ENCODE measurements at places on chromosomes 3 and 15.
A peak's percentile ranks its signal among the peaks of the same experiment; 100 is the strongest.

- H3K4me3 ChIP-seq = no peak overlapping the region
- no peaks in the 10 kb centered on the region for H3K36me3 ChIP-seq
- no peaks in the 10 kb centered on the region for H3K27me3 ChIP-seq
These were observed 121.1 kb downstream of the OXSM start for GRCh38 chr3:25910997-25911396.

DNA sequence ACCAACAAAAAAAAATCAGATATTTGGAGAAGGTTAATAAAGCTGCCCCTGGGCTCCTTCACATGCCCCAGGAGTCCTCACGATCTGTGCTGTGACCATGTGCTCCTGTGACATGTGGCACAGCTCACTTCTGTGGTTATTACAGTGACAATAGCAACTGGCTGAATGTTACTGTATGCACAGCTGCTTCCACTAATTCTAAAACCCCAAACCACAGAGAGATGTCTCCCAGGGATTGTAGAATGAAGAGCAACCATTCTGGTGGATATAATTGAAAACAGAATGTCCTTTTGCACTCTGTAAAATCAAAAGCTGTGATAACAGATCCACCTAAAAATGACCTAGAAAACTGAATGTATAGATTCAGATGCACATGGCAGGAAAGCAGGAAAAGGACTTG lies 489.2 kb upstream of the CNTN4 start:
- no peak for DNase-seq
- H3K27ac ChIP-seq = no peak overlapping the region
- H3K4me1 ChIP-seq = no peaks in the 10 kb centered on the region
- H3K27me3 ChIP-seq = no peaks in the 10 kb centered on the region
- no peaks in the 10 kb centered on the region for H3K36me3 ChIP-seq
- H3K4me3 ChIP-seq = no peak overlapping the region

DNA sequence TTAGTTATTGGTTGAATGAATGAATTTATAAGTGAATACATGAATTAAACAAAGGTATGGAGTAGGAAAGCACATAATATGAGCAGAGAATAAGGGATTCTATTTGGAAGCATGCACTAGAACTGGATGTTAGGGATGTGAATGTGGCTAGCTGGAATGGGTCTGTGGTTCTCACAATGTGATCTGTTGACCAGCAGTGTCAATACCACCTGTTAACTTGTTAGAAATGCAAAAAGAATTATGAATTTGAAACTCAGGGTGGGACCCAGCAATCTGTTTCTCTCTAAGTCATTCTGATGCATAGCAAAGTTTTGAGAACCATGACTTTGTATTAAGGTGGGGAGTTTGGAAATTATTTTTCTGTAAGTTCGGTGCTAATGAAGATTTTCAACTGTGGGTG lies 41.0 kb upstream of the SATB1 start:
- no peaks in the 10 kb centered on the region for H3K27me3 ChIP-seq
- no peaks in the 10 kb centered on the region for H3K36me3 ChIP-seq
- DNase-seq = no peak
- no peak overlapping the region for H3K27ac ChIP-seq

DNA sequence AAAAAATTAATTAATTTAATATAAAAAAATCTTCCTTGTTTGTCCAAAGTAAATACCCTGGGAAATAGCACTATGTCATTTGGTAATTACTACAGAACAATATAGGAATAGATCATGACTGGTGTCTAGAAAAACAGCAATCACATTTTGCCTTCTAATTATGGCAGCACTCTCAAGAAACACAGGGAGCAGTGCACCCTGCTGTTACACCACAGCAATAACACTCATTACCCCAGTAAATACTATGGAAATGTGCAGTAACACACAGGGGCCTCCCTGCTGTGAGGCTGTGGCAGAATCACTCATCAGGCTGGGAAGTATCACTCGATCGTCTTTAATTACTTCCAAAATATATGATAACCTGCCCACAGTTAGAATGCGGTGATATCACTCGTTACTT lies 646.0 kb downstream of the TUSC7 start:
- no peaks in the 10 kb centered on the region for H3K36me3 ChIP-seq
- no peaks in the 10 kb centered on the region for H3K4me1 ChIP-seq
- no peak overlapping the region for H3K4me3 ChIP-seq
- no peak overlapping the region for H3K27ac ChIP-seq

GRCh38 chr3:124413989-124414598 lies 316.2 kb upstream of the UMPS start:
- H3K4me1 ChIP-seq = no peaks in the 10 kb centered on the region
- no peak overlapping the region for H3K27ac ChIP-seq
- no peaks in the 10 kb centered on the region for H3K27me3 ChIP-seq

- no peak for DNase-seq
- no peaks in the 10 kb centered on the region for H3K27me3 ChIP-seq
- H3K4me3 ChIP-seq = no peak overlapping the region
- H3K27ac ChIP-seq = peak overlapping the region; percentile 30
These were observed 56.3 kb upstream of the FSTL1 start for GRCh38 chr3:120506828-120507774.

DNA sequence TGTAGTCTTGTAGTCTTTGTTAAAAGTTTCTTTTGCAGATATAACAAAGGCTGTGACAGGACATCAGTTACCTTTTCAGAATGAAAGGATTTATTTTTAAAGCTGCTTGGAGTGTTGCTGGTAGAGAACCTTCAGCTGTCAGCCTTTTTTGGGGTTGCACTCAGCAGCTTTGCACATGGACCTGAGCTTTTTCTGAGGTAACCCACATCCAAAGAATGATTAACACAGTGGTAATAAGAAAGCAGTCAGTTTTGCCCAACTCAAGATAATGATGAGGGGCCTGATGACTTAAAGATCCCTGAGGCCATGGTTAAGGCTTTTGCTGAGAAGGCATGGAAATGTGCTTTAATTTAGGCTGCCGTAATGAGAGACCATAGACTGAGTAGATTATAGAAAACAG lies 1042.7 kb downstream of the PLOD2 start:
- H3K4me3 ChIP-seq = no peak overlapping the region
- no peaks in the 10 kb centered on the region for H3K27me3 ChIP-seq
- no peaks in the 10 kb centered on the region for H3K4me1 ChIP-seq
- H3K27ac ChIP-seq = no peak overlapping the region
- no peaks in the 10 kb centered on the region for H3K36me3 ChIP-seq

- no peaks in the 10 kb centered on the region for H3K27me3 ChIP-seq
- no peaks in the 10 kb centered on the region for H3K36me3 ChIP-seq
These were observed 114.7 kb downstream of the LRRC28 start for GRCh38 chr15:99366013-99366412.

DNA sequence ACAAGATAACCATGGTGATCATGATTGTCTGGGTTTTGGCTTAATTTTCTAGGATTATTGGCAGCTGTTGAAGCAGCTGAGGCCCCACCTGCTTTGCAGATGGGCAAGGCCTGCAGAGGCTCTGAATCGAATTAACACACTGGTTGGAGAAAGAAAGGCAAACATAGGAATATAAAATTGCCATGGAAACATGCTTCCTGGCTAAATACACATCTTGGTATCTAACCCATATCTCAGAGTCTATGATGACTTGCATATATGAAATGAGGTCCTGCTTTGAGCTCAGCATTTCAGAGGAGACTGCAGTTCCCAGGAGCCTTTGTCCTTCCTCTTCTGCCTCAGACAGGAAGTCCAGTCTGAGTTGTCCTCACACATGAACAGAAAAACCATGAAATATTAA lies 24.3 kb upstream of the SV2B start:
- H3K4me1 ChIP-seq = no peaks in the 10 kb centered on the region
- no peak overlapping the region for H3K4me3 ChIP-seq
- H3K27ac ChIP-seq = no peak overlapping the region
- DNase-seq = no peak
- no peaks in the 10 kb centered on the region for H3K27me3 ChIP-seq

- no peaks in the 10 kb centered on the region for H3K27me3 ChIP-seq
- no peak overlapping the region for H3K27ac ChIP-seq
- no peak for DNase-seq
- H3K36me3 ChIP-seq = peaks cover 73% of the 10 kb centered on the region
- no peak overlapping the region for H3K4me3 ChIP-seq
- no peaks in the 10 kb centered on the region for H3K4me1 ChIP-seq
These were observed 31.2 kb upstream of the MYO5C start for GRCh38 chr15:52326756-52327155.

DNA sequence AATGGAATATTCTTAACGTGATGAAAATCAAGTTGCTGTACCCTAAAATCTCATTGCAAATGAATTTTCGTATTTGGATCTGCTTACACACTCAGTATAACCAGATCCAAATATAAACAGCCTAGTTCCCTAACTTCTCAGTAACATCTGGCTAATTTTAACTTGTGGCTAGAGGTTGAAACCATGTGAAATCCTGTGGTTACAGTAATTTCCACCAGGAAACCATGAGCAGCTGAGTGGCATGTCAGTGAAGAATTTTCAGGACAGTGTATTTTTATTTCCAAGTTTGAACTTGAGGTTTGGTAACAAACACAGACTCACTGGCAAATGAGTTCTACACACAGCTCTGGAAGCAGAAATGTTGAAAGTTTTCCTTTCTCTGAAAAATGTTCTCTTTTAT lies 754.1 kb downstream of the NR2F2 start:
- no peaks in the 10 kb centered on the region for H3K4me1 ChIP-seq
- no peak overlapping the region for H3K4me3 ChIP-seq
- H3K36me3 ChIP-seq = no peaks in the 10 kb centered on the region
- peaks cover 3% of the 10 kb centered on the region for H3K27me3 ChIP-seq
- H3K27ac ChIP-seq = no peak overlapping the region
- DNase-seq = no peak

GRCh38 chr3:184741259-184741556 lies 29.3 kb upstream of the MAGEF1 start:
- no peaks in the 10 kb centered on the region for H3K36me3 ChIP-seq
- H3K4me1 ChIP-seq = no peaks in the 10 kb centered on the region
- no peak overlapping the region for H3K27ac ChIP-seq
- no peak overlapping the region for H3K4me3 ChIP-seq
- peak; percentile 43 for DNase-seq
- H3K27me3 ChIP-seq = peaks cover 19% of the 10 kb centered on the region

- peaks cover 23% of the 10 kb centered on the region for H3K4me1 ChIP-seq
- H3K27me3 ChIP-seq = no peaks in the 10 kb centered on the region
- no peak for DNase-seq
These were observed 74.7 kb upstream of the CMTM7 start for GRCh38 chr3:32316976-32317375.

DNA sequence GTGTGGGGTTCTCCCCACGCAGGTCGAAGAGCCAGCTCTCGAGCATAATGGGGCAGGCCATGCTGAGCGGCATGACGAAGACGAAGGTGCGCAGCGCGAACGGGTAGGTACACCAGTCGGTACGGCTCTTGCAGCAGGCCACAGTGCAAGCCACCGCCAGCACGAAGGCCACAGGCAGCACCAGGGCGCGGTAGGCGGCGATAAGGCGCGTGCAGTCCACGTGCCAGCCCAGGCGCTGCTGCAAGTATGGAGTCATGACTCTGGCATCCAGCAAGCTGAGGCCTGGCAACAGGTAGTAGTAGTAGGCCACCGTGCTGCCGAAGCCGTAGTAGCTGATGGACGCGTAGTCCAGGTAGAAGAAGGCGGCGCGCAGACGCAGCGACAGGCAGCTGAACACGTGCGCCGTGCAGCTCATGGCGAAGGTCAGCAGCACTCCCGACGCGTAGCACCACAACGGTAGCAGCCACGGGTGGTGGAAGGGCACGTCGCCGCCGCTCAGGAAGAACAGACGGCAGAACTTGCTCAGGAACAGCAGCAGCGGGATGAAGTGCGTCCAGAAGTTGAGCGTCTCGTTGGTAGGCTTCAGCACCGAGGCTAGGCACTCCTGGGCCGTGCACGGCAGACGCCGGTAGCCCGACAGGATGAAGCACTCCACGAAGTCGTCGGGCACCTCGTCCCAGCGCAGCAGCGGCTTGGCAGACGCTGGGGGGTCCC lies 797 bp downstream of the PAQR9 start:
- no peak for DNase-seq
- peaks cover 37% of the 10 kb centered on the region for H3K27me3 ChIP-seq
- no peak overlapping the region for H3K27ac ChIP-seq
- H3K4me1 ChIP-seq = peaks cover 18% of the 10 kb centered on the region
- peak overlapping the region; percentile 61 for H3K4me3 ChIP-seq

DNA sequence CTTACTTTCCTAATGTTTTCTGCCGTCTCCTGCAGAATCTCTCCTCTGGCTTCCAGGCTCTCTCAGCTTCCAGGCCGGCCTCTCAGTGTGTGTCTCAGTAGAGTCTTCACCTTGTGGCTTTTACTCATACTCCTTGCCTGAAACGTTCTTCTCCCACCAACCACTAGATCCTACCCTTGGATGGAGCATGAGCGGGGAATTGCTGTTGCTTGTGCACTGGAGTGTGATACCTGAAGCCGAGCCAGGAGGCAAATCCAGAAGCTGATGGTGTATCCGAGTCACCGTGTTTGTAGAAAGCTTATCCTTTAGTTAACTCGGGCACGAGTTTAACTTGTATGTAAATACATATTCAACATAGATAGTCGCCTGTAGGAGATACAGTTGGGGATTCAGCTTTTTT lies 285.0 kb upstream of the C2CD4B start:
- H3K36me3 ChIP-seq = no peaks in the 10 kb centered on the region
- no peak overlapping the region for H3K27ac ChIP-seq
- no peak for DNase-seq
- no peak overlapping the region for H3K4me3 ChIP-seq
- no peaks in the 10 kb centered on the region for H3K27me3 ChIP-seq

DNA sequence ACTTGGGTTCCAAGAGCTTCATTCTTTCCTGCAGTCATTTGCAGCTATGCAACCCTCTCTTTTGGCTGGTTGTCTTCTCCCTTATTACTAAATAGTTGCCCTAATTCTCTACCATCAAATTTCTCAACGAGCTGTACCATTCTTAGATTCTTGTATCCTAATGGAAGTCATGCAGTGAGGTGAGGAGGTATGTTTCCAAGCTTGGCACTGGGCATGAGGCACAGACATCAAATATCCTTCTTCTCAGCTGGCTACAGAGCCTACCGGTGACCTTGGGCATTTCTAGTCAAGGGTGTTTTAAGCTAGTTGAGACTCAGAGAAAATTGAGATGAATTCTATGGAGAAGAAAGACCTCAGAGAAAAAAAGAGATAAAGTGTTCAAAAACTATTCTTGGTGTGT lies 166.1 kb downstream of the RYR3 start:
- H3K4me3 ChIP-seq = no peak overlapping the region
- no peak for DNase-seq
- no peaks in the 10 kb centered on the region for H3K4me1 ChIP-seq
- no peak overlapping the region for H3K27ac ChIP-seq

DNA sequence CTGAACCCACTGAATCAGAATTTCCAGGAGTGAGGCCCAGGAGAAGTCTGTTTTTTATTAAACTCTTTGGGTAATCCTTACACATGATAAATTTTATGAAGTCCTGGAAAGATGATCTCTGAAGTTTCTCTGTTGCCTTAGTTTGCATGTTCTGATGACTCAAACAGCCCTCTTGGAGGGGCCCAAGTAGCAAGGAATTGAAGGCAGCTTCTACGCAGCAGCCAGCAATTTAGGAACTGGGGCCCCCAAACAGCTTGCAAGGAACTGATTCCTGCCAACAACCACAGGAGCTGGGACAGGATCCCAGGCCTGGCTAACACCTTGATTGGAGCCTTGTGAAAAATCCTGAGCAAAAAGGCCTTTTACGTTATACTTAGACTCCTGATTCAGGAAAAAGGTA lies 5.4 kb upstream of the ACP3 start:
- H3K27ac ChIP-seq = no peak overlapping the region
- no peak overlapping the region for H3K4me3 ChIP-seq
- no peaks in the 10 kb centered on the region for H3K27me3 ChIP-seq
- no peaks in the 10 kb centered on the region for H3K36me3 ChIP-seq
- no peaks in the 10 kb centered on the region for H3K4me1 ChIP-seq
